Stimulated activated CD8-positive, alpha-beta memory T cell treated with anti-CD3 and anti-CD28 coated beads, Interleukin-15, amount 100 ng/mL, for 1 hour (primary cell): ENCODE measurements at places on chromosomes 13 and 19.

DNA sequence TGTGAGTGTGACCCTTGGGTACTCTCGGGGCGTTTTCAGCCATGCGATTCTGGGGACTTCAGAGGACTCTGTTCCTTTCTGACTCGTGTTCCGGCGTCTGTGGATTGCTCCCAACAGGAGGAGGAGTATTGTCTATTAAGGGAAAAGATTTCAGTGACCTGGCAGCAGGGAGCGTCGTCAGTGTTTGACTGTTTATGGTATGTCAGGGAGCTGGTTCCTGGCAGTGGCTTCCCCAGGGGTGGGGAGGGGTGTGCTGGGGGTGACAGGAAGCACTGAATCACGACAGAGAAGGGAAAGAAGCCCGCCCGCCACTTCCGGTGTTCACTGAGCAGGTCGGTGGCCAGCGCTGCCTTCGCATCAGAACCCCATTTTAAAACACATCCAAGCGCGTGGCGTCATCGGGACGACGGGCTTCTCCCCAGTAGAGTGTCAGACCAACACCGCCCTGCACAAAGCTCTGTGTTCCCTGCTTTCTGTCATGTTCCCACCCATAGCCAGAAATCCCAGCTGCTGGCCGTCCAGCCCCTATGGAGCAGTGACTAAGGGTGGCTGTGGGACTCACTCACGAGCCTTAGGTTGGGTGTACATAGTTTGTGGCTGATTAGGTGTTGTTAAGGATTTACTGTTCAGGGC, 33.8 kb downstream of the COL4A2 start:
- DNase-seq: peak; percentile 14

GRCh38 chr13:44932850-44933251, 56.4 kb downstream of the NUFIP1 start:
- DNase-seq: no peak

GRCh38 chr13:101726681-101727080, 274.2 kb downstream of the ITGBL1 start:
- no peak for DNase-seq

GRCh38 chr19:4742723-4743646, 19.3 kb upstream of the DPP9 start:
- no peak for DNase-seq

GRCh38 chr19:34432797-34433196, 4.6 kb downstream of the UBA2 start:
- no peak for DNase-seq

GRCh38 chr19:14073261-14073924, 807 bp downstream of the MISP3 start:
- peak; percentile 45 for DNase-seq

DNA sequence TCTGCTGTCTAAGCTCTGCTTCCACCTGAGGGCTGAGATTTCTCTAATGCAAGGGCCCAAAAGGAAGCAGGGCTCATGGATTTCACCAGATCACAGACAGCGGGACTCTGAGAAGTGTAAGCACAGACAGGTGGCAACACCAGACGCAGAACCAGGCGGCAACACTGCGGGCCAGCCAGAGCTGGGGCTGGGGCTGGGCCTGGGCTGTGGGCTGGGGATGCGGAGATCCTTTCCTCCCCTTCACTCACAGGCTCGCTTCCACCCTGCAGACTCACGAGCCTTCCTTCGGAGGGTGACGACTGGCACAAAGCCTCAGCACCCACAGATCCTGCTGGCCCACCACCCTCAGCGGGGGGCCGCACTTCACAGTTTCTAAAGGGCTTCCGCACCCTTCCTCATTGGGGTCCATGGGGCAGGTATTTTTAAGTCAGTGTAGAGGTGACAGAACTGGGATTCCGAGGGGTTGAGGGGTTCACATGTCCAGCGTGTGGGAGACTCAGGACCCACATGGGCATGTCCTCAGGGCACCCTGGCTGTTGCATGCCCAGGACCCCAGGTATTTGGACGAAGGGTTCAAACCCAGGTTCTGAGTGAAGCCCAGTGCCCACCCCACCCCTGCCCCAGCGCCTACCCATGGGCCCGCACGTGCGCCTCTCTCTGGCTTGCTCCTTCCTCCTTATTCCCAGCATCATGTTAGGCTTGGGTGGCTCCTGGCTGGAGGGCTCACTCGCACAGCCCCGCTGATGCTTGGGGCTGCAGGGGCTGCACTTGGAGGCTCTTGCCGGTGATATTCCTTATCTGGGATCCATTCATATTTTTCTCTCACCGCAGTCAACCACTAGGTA, 137.3 kb upstream of the GPR12 start:
- DNase-seq: no peak
